Trophoblast cell (in vitro differentiated cells and primary cell): ENCODE measurements at places on chromosomes 4 and X.

- no peak for DNase-seq
Observed at GRCh38 chrX:150326541-150327247, 36.4 kb upstream of the MAMLD1 start.

DNA sequence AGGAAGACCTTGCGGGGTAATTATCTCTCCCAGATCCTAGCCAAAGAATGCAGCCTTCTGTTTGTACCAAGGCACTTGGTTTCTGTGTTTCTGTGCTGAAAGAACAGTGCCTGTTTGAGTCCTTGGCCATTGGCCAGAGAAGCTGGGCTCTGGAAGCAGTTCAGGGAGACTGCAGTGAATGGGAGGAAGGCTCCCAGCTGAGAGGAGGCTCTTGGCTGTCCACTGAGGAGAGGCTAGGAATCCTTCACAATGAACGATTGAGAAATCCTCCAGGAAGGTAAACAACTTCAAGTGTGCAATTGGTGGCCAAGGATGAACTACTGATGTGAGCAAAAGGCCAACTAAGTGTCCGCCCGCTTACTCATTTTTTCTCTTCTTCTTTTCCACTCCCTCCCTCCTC, 61.3 kb downstream of the HS3ST1 start:
- no peak for DNase-seq

DNA sequence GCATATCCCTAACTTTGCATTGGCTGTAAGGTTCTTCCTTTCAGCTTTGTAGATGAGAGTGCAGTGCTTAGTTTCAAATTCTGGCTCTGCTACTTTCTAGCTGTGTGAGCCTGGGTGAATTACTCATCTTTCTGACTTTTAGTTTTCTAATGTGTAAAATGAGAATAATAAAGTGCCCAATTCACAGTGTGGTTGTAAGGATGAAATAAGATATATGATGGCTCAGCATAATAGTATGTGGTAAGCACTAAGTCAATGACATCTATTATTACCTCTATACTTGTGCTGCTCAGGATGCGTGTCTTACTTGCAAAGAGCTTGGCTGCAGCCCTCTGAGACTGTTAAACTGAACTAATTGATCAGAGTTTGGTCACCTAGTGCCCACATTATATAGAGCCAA, 30.6 kb upstream of the ETNPPL start:
- no peak for DNase-seq

DNA sequence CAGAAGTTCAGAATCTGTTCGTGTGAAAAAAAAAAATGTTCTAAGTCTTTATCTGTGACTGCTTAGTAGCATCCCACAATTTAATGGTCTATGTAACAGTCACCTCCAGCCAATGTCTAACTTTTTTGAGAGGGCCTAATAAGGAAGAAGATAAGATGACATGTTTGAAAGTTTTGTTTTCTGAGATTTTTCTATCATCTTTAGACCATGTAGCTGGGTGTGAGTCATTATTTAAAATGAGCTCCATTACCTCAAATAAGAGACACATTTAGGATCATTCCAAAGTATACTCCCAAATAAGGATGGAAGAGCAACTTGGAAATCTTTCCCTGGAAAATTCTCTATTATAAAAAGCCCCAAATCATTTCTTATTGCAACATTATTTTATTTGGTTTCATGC, 28.2 kb upstream of the MCF2 start:
- DNase-seq, result no peak

GRCh38 chrX:13468096-13468495, 101.3 kb upstream of the EGFL6 start:
- DNase-seq, result no peak

- no peak for DNase-seq
Observed at GRCh38 chr4:156420623-156421022, 467.0 kb upstream of the CTSO start.

GRCh38 chrX:125681507-125681906, 361.8 kb downstream of the TEX13C start:
- no peak for DNase-seq

- DNase-seq, result no peak
Observed at GRCh38 chr4:42570221-42570620, 86.7 kb downstream of the ATP8A1 start.

DNA sequence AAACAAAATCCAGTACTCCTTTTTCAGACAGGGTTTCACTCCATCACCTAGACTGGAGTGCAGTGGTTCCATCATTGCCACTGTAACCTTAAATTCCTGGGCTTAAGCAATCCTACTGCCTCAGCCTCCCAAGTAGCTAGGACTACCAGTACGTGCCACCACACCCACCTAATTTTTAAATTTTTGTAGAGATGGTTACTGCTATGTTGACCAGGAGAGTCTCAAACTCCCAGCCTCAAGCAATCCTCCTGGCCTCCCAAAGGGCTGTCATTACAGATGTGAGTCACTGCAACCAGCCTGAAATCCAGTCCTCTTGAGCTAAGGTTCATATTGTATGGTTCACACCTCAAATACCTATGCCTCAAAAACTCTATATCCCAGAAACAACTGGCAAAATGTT, 22.4 kb downstream of the ANKRD17 start:
- DNase-seq, result peak; percentile 84

- peak; percentile 26 for DNase-seq
Observed at GRCh38 chr4:54439831-54440243, 210.7 kb downstream of the PDGFRA start.

GRCh38 chrX:154096140-154097002, 1.1 kb downstream of the MECP2 start:
- no peak for DNase-seq

GRCh38 chr4:80237992-80238391, 28.5 kb upstream of the FGF5 start:
- no peak for DNase-seq

- DNase-seq, result no peak
Observed at GRCh38 chrX:149275836-149276235, 229.3 kb downstream of the IDS start.

- DNase-seq, result no peak
Observed at GRCh38 chrX:150542846-150543229, 25.6 kb upstream of the MTM1 start.

GRCh38 chr4:54707406-54707805, 49.6 kb downstream of the KIT start:
- no peak for DNase-seq

GRCh38 chr4:168699224-168699878, 202.5 kb downstream of the PALLD start:
- DNase-seq, result no peak

DNA sequence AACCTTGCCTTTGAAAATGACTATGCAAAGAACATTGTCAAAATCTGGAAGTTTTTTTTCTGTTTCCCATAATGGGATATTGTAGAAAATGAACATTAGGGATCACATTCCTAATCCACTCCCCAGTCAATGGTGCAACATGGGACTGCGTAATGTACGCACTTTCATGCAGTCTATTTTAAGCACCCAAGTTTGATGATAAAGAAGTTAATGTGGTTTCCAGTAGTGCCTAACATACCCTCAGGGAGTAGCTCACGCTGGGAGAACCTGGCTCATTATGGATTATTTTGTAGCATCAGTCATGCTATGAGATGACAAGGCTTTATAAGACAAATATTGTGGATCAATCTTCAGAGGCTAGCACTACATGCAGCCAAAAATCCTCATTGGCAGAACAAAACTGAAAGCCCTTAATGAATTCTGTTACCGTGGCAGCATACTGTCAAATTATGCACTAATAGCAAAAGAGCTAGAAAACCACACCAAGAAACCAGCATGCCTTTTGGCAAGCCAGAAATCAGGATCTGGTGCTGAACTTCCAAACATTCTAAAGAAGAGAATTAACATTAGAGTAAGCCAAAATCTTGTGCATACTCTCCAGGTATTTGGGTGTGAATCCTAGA, 1392.8 kb upstream of the TENM3 start:
- DNase-seq, result no peak

- no peak for DNase-seq
Observed at GRCh38 chr4:105923497-105924238, 28.4 kb downstream of the NPNT start.
